ENCODE measurements at places on chromosomes 2 and 18.

GRCh38 chr18:22723773-22724172 is 209.4 kb upstream of the RBBP8 start:
- no peak for DNase-seq

- DNase-seq = no peak
Measured at GRCh38 chr2:237134321-237135230, 48.9 kb downstream of the COPS8 start.

DNA sequence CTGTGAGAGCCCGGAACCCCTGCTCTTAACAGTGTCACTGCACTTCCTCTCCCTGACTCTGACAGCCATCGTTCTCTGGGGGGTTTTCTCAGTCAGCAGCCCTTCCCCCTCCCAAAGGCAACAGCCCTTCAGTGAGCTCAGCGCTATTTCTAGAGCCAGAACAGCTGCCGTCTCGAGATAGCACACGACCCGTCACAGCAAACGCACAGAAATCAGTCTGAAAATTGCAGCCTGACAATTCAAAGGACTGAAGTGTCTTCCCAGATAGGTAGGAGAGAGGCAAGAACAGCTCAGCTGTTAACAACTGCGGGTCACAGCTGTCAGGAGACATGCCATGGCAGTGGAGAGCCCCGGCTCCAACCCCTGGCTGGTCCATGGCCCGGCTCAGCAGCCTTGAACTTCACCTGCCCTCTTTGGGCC is 45.4 kb downstream of the ST8SIA5 start:
- peak; percentile 38 for DNase-seq

- no peak for DNase-seq
Measured at GRCh38 chr18:24270358-24270936, 127.2 kb downstream of the OSBPL1A start.

DNA sequence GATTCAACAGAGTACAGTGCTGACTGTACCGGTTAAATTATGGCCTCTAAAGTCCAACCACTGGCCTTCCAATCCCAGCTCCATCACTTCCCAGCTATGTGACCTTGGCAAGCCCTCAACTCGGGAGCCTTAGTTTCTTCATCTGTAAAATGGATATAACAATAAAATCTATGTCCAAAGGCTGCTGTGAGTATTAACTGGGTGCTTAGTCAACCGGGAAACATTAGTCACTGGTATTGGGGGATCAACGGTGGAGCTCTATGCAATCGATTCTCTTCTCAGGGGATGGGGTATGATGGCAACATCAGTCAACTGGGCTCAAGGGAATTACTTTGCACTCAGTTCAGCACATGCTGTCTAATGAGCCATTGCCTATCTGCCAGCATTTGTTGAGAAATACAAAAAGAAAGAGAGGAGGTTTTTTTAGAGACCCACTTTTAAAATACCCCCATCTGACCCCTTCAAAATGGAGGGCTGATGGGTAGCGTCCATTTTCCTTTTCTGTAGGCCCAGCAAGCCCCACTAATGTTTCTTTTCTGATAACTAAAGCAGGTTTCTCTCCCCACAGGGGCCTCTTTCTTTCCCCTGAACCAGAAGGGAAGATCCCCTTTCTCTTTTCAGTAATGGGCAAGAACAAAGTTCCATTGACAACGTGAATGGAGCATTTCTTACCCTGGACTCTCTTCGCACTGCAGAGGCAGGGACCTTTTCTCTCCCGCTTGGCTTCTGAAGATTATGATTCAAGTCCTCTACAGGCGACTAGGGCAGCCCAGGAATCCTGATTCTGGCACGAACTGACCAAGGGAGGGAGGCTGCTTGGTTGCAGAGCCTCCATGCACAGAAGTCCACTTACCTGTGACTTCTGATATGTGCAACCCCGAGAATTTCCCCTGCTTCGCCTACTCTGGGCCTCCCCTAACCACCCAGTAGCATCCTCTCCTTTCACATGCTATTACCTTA is 8.7 kb upstream of the AGFG1 start:
- no peak for DNase-seq

Data from GM12891 (cell line).